ENCODE measurements at places on chromosomes 12 and 14.

DNA sequence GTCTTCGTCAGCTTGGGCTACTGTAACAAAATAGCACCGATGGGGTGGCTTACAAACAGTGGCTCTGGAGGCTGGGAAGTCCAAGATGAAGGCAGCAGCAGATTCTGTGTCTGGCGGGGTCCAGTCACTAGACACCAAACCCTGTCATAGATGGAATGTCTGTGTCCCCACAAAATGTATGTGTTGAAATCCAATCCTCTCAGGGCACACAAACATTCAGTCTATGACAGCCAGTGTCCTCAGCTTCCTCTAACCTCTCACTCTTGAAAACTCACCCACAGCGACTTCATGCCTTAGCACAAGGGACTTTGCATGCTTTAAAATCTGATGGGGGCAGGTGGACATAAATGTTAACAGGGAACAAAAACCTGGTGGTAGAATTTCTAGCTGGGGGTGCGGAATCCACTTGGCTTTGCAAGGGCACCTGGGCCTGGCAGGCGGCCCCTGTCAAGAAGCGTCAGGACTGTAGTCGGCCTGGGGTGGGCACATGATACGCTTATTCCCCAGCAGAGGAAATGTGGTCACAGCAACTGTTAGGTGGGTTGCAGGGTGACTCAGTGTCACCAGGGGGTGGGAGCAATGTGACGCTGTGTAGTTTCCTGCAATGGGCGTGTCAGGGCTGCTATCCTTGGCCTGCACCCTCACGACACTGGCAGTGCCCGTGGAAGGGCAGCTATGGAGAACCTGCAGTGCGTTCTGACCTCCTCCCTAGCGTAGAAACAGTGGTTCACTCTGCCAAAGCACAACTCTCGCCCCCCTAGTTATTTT, 17.7 kb downstream of the RIN3 start:
- no peak for DNase-seq

DNA sequence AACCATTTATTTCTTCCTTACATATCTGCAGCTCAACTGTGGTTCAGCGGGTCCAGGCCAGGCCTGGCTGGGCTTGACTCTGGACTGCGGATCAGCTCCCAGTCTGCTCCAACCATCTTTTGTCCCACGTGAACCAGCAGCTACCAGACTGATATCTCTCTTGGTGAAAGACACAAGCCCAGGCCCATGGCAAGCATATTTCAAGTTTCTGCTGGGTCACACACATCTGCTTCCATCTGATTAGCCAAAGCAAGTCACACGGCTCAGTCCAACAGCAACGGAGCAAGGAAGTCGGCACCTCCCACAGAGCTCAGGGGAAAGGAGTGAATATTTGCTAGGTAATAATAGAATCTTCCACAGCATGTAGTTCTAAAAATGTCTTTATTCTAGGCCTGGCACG, 24.7 kb upstream of the MARK3 start:
- DNase-seq, result no peak

GRCh38 chr12:7154901-7155470, 24.8 kb downstream of the CLSTN3 start:
- no peak for DNase-seq

GRCh38 chr12:66379616-66380015, 77.3 kb downstream of the HELB start:
- DNase-seq, result no peak

DNA sequence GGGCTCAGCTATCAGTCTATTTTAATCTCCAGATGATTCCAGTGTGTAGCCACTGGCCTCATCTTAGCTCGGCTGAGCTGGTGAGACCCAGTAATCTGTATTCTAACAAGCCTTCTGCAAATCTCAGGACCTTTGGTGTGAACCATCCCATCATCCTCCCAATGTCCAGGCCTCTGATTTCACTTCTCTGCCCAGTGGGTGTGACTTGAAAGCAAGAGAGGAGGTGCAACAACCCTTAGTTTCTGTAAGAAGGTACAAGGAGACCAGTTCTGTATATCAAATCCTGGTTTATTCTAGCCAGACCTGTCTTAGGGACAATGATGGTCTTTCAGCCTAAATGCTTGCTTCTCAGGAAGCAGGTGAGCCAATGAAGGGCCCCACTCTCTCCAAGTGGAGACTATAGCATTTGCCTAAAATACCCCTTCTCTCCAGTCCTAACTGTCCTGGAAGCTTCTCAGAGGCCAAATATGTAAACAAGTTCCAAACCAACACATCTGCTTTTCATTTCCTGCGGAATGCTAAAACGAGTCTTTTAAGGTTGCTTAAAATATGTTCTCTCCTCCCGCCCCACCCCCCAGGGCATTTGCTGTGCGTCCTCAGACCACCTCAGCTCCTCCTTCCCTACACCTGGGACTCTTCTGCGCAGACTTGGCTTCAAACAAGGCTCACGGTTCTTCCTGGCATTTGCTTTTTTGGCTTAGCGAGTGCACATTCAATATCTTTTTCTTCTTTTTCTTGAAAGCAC, 78.4 kb upstream of the FUT8 start:
- DNase-seq, result no peak

DNA sequence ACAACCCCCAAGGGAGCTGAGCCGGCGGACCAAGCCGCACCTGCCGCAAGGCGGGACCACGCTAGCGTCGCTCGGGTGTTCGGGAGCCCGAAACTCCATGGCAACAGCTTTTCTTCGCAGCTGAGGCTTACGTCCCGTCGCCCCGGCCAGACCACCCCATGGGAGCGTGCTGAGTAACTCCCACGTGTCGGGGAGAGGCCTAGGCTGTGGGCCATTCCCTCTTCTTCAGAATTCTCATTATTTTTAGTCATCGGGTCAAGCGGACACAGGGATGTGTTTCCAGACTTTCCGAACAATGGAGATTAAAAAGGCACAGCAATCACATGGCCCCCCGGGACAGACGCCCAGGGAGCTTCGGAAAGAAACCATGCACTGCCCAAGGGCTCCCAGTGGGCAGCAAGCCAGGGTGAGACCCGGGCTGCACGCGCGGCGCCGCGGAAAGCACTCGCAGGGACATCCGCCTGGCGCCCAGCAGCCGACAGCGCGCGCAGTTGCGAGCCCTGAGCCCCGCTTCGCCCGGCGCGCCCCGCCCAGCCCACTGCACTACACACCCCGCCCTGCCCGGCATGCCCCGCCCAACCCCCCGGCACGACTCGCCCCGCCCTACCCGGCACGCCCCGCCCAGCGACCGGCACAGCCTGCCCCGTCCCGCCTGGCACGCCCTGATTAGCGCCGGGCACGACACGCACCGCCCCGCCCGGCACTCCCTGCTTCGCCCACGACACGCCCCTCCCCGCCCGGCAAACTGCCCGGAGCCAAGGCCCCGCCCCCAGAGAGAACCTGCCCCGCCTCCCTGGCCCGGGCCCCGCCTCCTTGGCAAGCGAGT, 422 bp upstream of the AK7 start:
- DNase-seq, result peak; percentile 95

DNA sequence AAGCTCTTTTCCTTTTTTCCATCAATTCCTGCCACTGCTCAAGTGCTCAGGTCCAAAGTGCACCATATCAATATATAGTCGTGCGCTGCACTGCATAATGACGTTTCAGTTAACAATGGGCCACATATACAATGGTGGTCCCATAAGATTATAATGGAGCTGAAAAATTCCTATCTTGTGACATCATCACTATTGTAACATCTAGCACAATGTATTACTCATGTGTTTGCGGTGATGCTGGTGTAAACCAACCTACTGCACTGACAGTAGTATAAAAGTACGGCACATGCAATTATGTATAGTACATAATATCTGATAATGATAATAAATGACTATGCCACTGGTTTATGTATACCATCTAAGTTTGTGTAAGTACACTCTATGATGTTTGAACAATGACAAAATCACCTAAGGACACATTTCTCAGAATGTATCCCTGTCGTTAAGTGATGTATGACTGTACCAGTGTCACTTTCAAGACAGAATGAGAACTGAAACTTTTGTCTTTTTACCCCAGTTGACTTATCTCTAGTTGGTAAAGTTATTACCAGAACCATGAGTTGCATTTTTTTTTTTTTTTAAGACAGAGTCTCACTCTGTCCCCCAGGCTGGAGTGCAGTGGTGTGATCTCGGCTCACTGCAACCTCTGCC, 53.7 kb upstream of the INSM2 start:
- DNase-seq, result no peak

GRCh38 chr12:120490325-120490724, 5.6 kb upstream of the DYNLL1 start:
- DNase-seq, result no peak

- DNase-seq, result no peak
These were observed 100.8 kb downstream of the ADGRD1 start for GRCh38 chr12:131054345-131055092.

DNA sequence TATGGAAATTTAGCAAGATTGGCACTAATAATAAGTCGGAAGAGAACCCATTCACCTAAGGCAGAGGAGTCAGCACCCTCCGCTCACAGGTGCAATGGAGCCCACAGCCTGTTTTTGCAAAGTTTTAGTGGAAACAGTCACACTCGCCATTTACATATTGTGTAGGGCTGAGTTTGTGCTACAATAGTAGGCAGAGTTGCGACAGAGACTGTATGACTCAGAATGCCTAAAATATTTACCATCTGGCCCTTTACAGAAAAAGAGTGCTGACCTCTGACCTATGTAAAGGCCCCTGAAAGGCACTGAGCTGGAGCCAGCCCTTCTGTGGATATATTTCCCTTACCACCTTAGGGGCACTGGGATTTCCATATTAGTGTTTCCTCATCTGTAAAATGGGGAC, 79.0 kb downstream of the PRIMA1 start:
- no peak for DNase-seq

DNA sequence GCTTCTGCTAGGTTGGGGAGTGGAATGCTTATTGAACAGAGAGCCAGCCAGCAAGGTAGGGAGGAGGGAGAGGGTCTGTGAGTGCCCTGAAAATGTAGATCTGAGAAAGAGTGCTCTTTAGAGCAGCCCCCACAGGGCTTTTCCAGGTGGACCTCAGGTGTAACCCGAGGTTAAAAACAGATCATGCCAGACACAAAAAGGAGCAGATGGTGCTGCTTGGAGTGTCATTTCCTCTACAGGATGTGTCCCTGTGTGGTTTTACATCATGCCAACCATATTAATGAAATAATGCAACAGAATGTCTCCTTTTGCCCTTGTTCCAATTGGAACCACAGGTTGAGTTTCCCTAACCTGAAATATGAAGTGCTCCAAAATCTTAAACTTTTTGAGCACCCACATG, 6.4 kb downstream of the SUSD6 start:
- no peak for DNase-seq

DNA sequence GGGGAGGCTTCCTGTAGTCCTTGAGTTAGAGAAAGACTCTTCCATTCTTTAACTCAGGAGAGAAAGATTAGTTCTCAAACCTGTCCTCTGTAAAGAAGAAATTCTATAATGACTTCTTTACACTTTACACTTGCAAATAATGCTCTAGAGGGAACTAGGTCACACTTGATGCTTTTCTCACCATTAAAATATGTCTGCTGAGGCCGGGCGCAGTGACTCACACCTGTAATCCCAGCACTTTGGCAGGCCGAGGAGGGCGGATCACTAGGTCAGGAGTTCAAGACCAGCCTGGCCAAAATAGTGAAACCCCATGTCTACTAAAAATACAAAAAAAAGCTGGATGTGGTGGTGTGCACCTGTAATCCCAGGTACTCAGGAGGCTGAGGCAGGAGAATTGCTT, 6.3 kb downstream of the NTN4 start:
- no peak for DNase-seq

GRCh38 chr14:76472199-76472723, 96.3 kb downstream of the ESRRB start:
- DNase-seq, result no peak

DNA sequence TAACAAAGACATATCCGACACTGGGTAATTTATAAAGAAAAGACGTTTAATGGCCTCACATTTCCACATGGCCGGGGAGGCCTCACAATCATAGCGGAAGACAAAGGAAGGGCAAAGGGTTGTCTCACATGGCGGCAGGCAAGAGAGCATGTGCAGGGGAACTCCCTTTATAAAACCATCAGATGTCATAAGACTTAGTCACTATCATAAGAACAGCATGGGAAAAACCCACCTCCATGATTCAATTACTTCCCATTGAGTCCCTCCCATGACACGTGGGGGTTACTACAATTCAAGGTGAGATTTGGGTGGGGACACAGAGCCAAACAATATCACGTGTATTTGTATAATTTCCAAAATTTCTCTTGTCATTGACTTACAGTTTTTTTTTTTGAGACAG, 5.5 kb upstream of the LMNTD1 start:
- no peak for DNase-seq

DNA sequence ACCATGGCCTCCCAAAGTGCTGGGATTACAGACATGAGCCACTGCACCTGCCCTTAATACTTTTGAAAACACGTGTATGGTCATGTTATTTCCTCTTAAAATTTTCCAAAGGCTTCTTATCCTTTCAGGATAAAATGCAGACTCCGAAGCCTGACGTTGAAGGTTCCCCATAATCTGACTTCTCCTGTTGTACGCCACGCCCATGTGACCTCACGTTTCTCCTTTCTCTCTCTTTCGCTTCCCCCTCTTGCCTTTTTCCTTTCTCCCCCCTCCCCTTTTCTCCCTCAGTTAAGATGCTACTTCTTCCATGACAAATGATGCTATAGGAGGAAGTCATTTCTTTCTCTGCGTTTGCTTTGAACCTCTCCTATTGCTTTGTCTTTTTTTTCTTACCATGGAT, 266.0 kb downstream of the FBXL14 start:
- DNase-seq, result no peak

DNA sequence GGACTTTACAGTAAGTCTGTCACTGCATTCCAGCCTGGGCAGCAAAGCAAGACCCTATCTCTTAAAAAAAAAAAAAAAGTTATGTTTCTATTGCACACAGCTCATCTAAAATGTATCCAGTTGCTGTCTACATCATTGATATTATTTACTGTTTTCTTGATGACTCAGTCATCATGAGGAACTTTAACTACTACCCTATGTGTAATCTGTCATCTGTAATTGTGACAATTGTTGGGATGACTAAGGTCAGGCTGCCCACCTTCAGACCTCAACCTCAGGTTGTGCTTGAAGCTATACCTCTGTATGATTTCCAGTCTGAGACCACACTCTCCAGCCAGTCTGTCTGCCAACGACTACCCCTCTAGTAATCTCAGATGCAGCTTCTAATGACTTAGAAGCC, 15.3 kb downstream of the PPP1R13B start:
- DNase-seq, result no peak

DNA sequence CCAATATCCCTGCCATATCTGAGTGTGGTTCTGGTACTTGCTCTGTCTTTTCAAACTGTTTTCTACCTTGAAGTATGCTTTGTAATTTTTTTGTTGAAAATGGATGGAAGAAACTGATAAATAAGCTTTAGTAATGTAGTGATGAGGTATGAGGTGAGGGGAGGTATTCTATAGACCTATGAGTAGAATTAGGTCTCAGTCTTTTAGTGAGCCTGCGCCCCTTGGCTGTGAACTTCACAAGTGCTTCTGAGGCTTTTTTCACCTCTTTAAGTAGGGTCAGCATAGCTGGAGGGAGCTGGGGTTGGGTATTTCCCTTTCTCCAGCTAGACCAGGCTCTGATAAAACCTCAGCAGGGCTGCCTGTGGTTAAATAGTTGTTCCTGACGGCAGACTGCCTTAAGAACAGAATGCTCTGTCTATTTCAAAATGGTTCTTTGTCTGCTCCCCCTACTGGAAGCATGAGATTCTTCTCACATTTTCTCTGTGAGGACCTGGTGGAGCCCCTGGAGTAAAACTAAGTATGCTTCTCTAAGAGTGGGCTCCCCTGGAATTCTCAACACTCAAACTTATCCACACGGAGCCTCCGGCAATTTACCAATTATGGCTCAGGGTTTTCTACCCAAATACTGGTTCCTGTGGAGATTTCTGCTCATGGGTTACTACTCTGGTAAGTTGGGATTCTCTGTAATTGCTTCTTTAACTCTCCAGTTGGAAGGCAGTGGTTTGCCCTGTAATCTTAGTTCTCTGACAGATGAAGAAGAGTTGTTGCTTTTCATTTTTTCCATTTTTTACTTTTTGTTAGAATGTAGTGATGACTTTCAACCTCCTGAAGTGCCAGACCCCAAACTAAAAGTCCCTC, 13.1 kb downstream of the KRT5 start:
- no peak for DNase-seq

Measured in NCI-H2227 treated with DMSO at 0.1 percent for 48 hours (cell line).